ENCODE measurements at places on chromosomes 2 and 18.
A peak's percentile ranks its signal among the peaks of the same experiment; 100 is the strongest.

GRCh38 chr18:52288403-52289004, 51.5 kb upstream of the DCC start:
- DNase-seq: peak; percentile 8

- no peak for DNase-seq
These were observed 40.1 kb downstream of the KCTD18 start for GRCh38 chr2:200469708-200470211.

GRCh38 chr2:38600242-38600891, 2.4 kb downstream of the HNRNPLL start:
- no peak for DNase-seq

- DNase-seq: no peak
These were observed 167.3 kb downstream of the TMEM18 start for GRCh38 chr2:509888-510287.
